ENCODE measurements at places on chromosomes 7 and 10. TPM values are rescaled to one million over a fixed set of nuclear protein-coding genes. Genes with fewer than 3 reads are reported as not detected.
A peak's percentile ranks its signal among the peaks of the same experiment; 100 is the strongest.

DNA sequence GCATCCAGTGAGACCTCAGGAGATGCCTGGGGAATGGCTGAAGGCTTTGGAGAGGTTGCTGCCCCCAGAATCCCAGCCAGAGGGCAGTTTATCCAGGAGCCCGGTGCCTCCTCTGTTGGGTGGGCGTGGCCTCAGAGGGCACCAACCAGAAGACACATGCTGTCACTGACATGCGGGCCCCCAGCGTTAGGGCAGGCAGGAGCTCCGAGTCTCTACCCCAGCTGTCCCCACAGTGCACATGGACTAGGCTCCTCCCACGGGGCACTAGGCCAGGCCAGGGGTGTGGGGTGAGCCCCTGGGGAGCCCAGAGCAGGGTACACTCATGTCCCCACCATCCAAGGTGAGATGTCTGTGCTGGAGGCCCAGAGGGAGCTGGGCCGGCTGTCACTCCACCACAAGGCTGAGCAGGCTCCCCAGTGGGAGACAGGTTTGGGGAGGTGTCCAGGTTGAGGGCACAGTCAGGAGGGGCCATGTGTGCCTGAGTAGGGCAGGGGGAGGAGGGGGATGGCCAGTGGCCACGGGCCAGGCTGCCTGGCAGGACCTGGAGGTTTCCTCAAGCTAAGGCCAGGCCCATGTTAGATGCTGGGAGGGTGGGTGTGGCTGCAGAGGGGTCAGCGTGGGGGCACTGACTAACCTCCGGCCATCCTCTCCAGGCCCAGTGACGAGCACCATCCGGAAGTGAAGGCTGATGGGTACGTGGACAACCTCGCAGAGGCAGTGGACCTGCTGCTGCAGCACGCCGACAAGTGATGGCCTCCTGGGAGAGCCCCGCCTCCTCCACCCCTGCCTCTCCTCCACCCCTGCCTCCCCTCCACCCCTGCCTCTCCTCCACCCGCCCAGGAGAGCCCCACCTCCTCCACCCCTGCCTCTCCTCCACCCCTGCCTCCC lies 131.3 kb downstream of the FAM53B start:
- DNase-seq = no peak

Gene TACC2
- total RNA-seq = 349 TPM

DNA sequence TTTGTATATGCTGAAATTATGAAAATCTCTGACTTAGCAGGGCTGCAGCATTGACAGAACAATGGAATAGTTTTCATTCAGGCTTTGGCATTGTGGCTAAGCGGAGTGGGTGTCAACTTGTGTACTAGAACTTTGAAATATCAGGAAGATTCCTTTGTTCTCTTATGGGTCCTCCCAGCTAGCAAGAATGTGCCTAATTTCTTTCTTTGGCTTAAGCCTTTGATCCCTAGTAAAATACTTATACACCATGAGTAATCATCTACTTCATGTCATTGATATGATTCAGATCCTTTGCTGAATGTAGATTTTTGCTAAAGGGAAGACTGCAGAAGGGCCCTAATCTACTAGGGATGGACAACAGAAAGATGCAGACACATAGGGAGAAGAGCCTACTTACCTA lies 6.2 kb downstream of the AVL9 start:
- DNase-seq = no peak

- peak; percentile 45 for DNase-seq
Measured at GRCh38 chr10:94293354-94293753, 69.4 kb downstream of the NOC3L start.

DNA sequence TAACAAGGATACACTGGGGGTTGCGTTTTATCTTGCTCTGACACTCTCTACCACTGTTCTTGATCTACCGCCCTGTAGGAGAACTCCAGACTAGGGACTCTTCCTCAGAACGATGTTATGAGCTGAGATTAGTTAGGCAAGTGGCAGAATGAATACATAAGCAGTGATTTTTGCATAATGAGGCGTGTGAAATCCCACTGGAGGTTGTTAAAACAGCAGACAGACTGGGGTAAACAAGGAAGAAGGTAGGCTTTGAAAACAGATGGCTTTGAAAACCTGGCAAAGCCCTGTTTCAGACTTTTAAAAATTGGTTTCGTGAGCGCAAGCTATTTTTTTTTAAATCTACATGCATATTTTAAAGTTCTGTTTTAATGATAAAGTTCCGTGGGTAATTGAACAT lies 785.2 kb downstream of the TYW1 start:
- no peak for DNase-seq

Gene IL15RA
- total RNA-seq = 8.2 TPM

Measured in Right ventricle myocardium superior (tissue), 1 donor.